ENCODE measurements at places on chromosomes 5 and 9. TPM values are rescaled to one million over a fixed set of nuclear protein-coding genes. Genes with fewer than 3 reads are reported as not detected.

Gene IL3
- total RNA-seq, result not detected

Gene PCDHGA5
- total RNA-seq, result 0.15 TPM

Gene SPAG8
- 0.58 TPM for total RNA-seq

Gene GRIN3A
- total RNA-seq, result not detected

Gene EGFLAM
- total RNA-seq, result not detected

Measured in A549 treated with CORT108297 at 1 μM for 4 hours (cell line).